Activated gamma-delta T cell treated with Interleukin-2 at 50 U/mL for 16 hours (primary cell): ENCODE measurements at places on chromosomes 2 and 18.

DNA sequence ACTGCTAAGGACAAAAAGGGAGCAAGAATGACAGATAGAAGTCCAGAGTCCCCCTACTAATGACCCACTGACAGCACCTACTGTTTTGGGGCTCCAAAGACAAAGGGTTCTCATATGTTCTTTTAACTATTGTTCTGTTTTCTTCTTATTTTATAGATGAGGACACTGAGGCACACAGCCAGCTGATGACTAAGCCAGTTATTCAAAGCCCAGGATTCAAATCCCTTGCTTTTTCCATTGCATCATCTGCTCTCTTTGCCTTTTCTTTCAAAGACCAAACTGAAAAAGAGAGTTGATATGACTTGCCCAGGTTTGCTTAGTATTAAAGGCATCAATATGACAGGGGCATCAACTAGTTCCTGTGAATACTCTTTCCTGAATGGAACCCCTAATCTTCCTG, 299.8 kb downstream of the LRATD1 start:
- no peak for DNase-seq

GRCh38 chr2:231341100-231341499, 54.4 kb upstream of the B3GNT7 start:
- DNase-seq = no peak

- no peak for DNase-seq
Observed at GRCh38 chr2:238635647-238636051, 208.9 kb downstream of the ASB1 start.

- no peak for DNase-seq
Observed at GRCh38 chr2:213934560-213934959, 476.3 kb upstream of the VWC2L start.

DNA sequence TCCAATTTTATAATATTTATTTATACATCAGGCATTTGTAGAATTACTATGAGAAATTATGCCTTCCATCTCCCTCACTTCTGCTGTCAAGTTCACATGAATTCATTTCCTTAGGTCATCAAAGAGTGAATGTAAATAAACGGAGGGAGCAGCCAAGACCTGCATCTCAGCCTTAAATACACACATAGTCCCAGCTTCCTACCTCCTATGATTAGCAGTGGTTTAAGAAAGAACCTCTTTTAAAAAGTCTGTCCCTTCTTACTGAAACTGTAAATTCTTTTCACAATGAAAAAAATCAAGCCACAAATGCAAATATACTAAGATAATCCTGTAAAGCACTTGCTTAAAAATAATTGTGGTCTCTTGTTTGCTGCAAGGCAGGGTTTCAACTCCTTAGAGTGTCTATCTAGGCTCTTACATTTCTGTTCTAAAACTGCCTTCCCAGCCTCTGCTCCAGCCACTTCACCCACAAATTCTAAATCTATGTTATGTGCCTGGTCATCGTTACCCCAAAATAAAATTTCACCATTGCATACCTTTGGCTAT, 532.7 kb upstream of the FSHR start:
- DNase-seq = no peak

- DNase-seq = peak; percentile 10
Observed at GRCh38 chr2:111122631-111123421, 2.1 kb downstream of the BCL2L11 start.

- no peak for DNase-seq
Observed at GRCh38 chr2:178234648-178235047, 40.3 kb downstream of the OSBPL6 start.

- DNase-seq = no peak
Observed at GRCh38 chr18:59724103-59724502, 26.9 kb upstream of the CCBE1 start.

GRCh38 chr2:108640731-108641130, 78.6 kb upstream of the RANBP2 start:
- DNase-seq = no peak

- DNase-seq = no peak
Observed at GRCh38 chr2:57760381-57760801, 286.2 kb upstream of the VRK2 start.

GRCh38 chr2:232537499-232537898, 2.0 kb upstream of the CHRNG start:
- DNase-seq = no peak

- no peak for DNase-seq
Observed at GRCh38 chr2:14451312-14451711, 181.2 kb upstream of the LRATD1 start.

DNA sequence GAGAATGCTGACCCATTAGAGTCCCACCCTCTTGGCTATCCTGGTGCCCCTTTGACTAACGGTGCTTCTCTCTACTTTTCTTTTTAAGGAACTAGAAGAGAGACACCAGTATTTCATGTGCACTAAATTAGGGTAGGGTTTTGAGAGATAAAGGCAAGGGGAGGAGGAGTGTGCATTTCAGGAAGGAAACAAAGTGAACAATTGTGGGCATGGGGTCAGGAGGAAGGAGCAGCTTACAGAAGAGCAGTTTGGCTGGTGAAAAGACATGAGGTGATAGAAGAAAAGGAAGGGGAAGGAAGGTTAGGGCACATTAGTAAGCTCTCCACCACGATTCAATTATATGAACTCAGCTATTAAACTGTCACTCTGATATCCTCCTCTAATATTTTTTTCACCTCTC, 105.8 kb upstream of the CTAGE1 start:
- no peak for DNase-seq

DNA sequence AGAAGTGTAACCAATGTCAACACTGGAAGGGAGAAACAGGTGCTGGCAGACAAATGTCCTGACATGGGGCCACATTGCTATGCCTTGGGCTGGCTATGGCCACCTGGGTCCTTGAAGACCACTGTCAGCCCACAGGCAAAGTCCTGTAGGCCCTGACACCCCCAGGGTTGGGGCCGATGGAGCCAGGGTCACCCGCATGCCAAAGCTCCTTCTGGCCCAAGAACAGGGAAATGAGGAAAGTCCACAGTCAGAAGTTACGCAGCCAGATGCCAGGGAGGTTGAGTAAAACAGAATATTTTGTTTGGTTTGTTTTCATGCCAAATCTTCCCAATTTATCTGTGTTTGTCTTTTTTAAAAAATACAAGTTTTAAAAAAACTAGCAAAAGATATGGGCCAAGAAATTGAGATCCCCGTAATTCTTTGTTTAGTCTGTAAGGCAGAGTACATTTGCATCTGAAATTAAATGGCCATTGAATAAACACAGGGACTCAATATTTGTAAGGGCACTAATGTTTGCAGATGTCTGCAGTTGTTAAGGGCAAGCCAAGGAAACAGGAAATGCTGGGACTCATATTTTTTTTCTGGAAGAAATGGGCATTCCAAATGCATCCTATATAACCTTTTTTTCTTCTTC, 186.4 kb downstream of the FAM210A start:
- DNase-seq = no peak

GRCh38 chr2:238924796-238925195, 76.9 kb downstream of the TWIST2 start:
- no peak for DNase-seq

DNA sequence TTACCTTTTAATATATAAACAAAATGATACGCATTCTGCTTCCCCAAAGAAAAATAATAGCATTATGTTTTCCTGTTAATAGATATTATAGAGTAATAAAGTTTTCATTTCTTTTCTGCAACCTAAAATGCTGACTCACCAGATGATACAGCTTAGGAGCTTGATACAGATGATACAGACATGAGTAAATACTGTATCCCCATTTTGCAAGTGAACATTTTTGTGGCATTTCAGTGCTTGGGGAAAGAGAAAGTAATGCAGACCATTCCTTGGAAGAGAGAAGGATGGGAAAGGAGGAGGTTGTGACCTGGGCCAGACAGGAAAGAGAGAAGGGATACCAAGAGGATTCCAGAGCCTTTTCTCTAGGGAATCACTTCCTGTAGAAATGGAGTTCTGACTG, 97.5 kb upstream of the FSHR start:
- no peak for DNase-seq

GRCh38 chr18:24923138-24923537, 428.8 kb downstream of the ZNF521 start:
- DNase-seq = no peak

GRCh38 chr2:26786207-26787028, 562 bp downstream of the CENPA start:
- no peak for DNase-seq

DNA sequence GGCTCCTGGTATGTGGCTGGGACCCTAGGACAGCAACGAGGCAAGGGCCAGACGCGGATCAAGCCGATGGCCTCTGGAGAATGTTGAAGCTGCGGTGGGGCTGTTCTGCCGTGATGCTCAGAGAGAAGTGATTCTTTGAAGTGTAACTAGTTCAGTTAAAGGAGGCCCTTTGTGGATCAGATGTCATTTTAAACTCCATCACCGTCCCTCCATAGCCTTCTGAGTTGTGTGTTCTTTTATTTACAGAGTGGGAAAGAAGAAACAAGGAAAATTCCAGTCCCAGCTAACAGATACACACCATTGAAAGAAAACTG, 403 bp downstream of the PNO1 start:
- DNase-seq = no peak

GRCh38 chr2:120279708-120280107, 27.1 kb downstream of the RALB start:
- DNase-seq = no peak

DNA sequence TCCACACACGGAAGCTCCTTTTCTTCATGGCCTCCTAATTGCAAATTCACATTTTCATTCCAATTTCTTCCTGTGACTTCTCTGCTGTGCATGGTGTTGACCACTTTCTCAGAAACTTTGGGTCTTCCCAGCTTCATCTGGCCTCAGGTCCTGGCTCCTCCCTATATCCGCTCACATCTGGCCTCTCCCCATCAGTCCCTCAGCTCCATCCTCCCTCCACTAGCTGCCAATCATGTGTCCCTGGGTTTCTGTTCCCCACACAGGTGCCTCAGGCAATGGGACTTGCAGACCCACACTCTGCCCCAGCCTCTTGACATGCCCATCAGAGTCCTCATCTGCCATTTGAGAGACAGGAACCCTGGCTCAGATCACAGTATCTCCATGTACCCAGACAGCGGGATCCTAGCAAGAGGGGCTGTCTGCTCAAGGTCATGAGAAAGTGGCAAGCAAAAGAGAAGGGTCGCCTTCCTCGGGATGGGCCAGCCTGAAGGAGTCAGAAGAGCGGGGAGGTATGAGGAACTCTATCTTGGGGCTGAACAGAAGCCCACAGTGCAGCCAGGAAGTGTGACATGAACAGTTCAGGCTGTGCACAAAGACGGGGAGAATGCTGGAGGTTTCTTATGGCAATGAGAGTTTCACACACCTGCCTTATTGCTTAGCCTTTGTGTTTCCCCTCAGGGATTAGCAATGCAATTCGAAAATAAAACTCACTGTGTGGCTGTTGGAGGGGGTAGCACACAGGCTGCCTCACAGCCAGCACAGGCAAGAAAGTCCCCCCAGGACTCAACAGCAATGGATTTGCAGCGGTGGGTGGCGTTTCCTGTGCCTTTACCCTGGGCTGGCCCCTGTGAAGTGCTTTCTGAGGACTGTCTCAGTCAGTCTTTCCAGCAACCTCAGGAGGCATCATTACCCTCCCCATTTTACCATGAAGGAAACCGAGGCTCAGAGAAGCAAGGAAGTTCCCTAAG, 69.5 kb downstream of the COPS8 start:
- DNase-seq = no peak

- no peak for DNase-seq
Observed at GRCh38 chr2:20868377-20868776, 45.5 kb upstream of the LDAH start.

GRCh38 chr2:29042561-29043075, 31.7 kb downstream of the PCARE start:
- no peak for DNase-seq

DNA sequence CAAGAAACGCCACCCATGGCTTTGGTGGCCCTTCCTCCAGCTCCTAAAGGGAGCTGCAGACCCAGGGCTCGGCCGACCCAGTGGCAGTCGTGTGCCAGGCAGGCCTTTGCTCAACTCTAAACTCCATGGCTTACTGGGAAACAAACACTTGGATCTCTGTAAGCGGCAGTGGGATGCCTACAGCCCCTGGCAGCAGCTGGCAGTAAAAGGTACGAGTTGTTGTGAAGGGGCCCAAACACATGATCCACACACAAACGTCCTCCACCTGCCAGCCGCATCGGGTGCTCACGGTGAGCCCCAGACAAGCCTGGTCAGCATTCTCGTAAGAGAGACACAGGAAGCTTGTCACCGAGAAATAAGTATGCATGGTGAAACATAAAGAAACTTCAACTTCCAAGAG, 214.9 kb downstream of the MGAT5 start:
- no peak for DNase-seq

GRCh38 chr2:241842067-241842415, 16.7 kb downstream of the PDCD1 start:
- no peak for DNase-seq

DNA sequence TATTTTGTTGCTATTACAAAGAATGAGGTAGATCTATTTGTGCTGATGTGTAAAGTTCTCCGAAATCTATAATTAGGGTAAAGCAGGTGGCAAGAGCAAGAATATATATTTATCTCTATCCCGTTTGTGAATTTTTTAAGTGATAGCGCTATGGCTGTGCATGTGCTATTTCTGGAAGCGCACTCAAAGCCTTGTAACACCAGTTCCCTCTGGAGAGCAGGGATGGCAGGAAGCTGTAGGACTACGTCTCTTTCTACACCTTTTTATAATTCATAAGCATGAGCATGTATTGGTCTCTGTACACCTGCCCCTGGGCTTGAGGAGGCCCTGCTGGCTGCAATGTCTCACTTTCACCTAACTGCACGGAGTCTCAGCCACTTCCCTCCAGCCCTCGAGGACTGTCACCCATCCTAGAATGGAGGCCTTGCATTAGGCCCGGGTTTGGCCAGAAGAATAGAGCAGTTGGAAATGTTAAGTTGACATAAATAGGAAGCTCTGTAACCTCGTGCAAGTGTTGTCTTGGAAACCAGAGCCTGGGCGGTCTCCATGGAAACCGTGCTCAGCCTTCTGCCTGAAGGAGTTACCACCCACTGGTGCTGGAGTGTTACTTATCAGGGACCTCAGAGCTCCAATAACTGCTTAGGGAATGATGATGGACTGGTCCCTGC, 20.9 kb downstream of the ITM2C start:
- no peak for DNase-seq

- no peak for DNase-seq
Observed at GRCh38 chr18:62329691-62330454, 4.8 kb downstream of the TNFRSF11A start.

GRCh38 chr2:217277646-217278398, 418.0 kb upstream of the TNP1 start:
- no peak for DNase-seq

DNA sequence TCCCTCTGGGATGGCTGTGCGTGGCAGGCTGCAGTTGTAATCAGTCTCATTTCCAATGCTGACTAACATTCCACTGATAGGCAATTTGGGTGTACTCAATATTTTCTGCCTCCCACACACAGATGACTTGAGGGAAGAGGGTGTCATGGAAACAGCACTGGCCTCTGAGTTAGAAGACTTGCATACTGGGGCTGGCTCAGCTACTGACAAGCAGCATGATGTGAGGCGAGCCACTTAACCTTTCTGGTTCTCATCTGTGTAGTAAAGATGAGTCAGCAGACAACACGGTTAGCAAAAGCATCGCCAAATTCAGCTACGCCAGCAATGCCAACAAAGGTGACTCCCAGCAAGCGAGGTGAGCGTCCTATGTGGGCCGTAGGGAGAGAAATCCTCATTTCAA, 73.5 kb downstream of the COLEC12 start:
- no peak for DNase-seq

GRCh38 chr2:67463810-67464209, 66.7 kb downstream of the ETAA1 start:
- no peak for DNase-seq

- no peak for DNase-seq
Observed at GRCh38 chr18:61489334-61489733, 156.1 kb downstream of the CDH20 start.

GRCh38 chr2:238428866-238429265, 2.1 kb downstream of the ASB1 start:
- no peak for DNase-seq

GRCh38 chr2:40466935-40467572, 15.2 kb upstream of the SLC8A1 start:
- DNase-seq = no peak
